ENCODE measurements at places on chromosomes 3 and 15.

- DNase-seq: no peak
Observed at GRCh38 chr15:40493089-40493840, 22.5 kb downstream of the CHST14 start.

- no peak for DNase-seq
Observed at GRCh38 chr3:123424999-123425712, 23.7 kb downstream of the ADCY5 start.

GRCh38 chr3:36918050-36918449 lies 26.8 kb downstream of the TRANK1 start:
- no peak for DNase-seq

DNA sequence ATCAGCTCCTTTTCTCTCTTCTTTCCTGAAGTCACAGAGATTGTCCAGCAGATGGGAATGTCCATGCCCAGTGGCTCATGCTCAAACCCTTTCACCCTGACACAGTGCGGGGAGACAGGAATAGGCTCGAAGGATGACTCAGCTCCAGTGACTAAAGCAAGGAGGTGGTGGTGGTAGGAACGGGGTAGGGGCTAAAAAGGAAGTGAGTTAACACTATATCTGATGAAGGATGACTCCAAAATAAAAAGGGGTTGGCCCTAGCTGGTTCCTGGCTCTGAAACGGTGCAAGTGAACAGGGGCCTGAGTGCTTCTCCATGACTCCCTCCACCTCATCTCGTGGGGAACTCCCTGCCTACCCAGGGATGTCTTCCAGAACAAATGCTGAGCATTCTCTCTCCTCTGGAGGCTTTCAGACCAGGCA lies 167.4 kb upstream of the LPP start:
- DNase-seq: no peak

DNA sequence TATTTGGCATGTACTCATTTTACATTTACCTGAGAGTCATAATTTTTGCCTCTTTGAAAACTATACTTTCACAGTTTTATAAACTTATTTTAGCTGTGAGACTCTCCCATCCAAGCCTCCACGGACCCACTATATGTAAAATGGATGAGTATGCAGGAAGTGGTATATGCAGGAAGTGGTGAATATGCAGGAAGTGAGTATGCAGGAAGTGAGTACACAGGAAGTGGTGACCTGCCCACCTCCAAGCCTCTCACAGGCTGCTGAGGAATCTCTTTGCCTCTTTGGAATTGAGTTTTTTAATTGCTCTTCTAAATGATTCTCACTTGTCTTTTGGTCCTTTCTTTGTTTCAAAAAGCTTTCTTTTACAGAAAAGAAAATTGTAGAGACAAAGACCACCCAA lies 85.2 kb downstream of the KBTBD8 start:
- peak; percentile 8 for DNase-seq

GRCh38 chr3:24389108-24390090 lies 105.3 kb downstream of the THRB start:
- DNase-seq: no peak

GRCh38 chr3:59052803-59053411 lies 3.1 kb upstream of the CFAP20DC start:
- no peak for DNase-seq

DNA sequence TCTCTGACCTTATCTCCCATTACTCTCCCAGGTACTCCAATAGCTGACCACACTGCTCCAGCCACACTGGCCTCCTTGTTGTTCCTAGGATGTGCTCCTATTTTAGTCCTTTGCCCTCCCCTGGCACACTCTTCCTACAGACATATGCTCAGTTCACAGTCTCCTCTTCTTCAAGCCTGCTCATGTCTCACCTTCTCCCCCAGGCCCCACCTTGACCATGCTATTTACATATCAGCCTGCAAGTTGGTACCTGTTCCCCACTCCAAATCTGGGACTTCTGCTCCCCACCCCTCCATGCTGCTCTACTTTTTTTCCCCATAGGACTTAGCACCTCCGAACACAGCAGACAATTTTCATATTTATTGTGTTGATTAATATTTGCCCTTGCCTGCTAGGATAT lies 84.9 kb upstream of the BCL6 start:
- no peak for DNase-seq

DNA sequence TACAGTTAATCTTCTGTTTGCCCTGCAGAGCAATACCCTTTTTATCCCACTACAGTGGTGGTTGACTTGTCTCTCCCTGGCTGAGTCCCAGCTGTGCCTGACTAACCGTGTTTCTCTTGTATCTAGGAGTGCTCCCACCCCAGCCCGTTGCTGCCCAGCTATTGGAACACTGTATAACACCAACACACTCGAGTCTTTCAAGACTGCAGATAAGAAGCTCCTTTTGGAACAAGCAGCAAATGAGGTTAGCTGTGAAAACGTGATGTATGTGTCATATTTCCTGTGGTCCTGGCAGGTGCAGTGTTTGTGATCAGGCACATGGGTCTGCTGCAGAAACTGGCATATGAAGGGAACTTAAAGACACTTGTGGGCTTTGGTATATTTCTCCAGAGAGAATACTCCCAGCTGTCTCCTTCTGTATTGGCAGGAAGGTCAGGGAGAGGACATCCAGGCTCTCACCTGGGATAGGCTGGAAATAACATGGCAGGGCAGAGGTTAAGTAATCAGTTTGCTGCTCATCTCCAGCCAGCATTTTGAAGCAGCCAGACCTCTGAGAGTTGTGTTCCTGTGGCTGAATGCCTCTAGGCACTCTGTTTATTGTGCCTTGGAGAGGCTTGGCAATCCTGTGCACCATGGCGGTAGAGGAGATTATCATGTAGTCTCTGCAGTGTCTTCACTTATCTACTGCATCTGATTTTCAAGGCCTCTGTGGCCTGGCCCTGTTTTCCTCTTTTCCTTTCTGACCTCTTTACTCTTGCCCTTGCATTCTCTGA lies 34.8 kb downstream of the ATG7 start:
- no peak for DNase-seq

- no peak for DNase-seq
Observed at GRCh38 chr15:67394873-67395639, 125.9 kb upstream of the C15orf61 start.

DNA sequence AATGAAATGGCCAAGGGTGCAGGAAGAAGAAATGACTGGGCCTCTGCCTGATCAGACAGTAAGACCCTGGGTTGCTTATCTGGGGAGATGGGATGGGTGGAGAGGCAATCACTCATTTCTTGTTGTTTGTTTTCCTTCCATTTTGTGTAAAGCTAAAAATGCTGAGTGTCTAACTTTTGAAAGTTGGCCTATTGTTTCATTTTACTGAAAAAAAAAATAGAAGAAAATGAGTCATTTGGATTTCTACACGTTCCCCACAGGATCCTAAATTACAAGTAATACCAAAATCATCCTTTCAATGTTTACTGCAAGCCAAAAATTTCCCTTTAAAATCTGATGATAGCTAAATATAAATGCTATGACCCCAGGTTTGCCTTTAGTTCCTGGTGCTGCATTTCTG lies 30.6 kb downstream of the PTX3 start:
- no peak for DNase-seq
